Activated naive CD8-positive, alpha-beta T cell treated with anti-CD3 and anti-CD28 coated beads for 36 hours (primary cell): ENCODE measurements at places on chromosomes 6 and 20. TPM values are rescaled to one million over a fixed set of nuclear protein-coding genes. Genes with fewer than 3 reads are reported as not detected.

GRCh38 chr6:21144928-21145327 is 448.6 kb upstream of the SOX4 start:
- H3K4me1 ChIP-seq: no peaks in the 10 kb centered on the region
- DNase-seq: no peak
- no peak overlapping the region for H3K4me3 ChIP-seq

GRCh38 chr6:148231572-148231971 is 111.1 kb upstream of the SASH1 start:
- no peaks in the 10 kb centered on the region for H3K36me3 ChIP-seq
- no peak overlapping the region for H3K27ac ChIP-seq
- H3K27me3 ChIP-seq: peaks cover 26% of the 10 kb centered on the region
- DNase-seq: no peak

Gene HTR1B
- not detected for total RNA-seq

DNA sequence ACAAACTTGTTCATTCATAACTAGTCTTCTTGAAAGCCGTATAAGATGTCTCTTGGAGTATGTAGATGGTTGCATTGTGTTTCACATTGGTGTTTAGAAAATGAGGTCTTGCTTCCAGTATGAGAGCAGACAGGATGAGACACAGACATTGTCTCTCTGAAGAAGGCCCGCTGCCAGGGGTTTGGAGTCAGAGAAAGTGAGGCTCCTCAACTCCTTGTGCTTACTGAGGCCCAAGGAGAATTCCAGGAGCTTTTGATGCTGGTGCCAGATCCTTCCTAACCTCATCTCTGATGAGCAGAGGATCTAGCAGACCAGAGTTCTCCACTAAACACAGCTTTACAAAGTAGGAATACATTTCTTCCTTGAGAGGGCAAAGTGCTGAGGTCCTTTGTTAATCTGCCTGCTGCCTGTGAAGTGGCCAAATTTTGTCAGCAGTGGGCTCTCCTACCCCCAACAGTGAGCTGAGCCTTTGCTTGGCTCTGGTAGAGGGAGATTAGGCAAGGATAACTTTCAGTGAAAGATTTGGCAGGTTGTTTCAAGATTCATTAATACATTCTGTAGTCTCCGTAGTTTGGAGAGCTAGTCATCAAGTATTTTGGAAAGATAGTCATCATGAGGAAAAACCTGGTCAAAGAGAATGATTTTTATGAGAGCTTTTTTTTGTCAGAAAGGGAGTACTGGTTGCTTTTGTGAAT is 9.7 kb downstream of the MAPRE1 start:
- H3K36me3 ChIP-seq: peaks cover 52% of the 10 kb centered on the region
- peaks cover 51% of the 10 kb centered on the region for H3K4me1 ChIP-seq
- DNase-seq: no peak
- peak overlapping the region; percentile 29 for H3K27ac ChIP-seq

DNA sequence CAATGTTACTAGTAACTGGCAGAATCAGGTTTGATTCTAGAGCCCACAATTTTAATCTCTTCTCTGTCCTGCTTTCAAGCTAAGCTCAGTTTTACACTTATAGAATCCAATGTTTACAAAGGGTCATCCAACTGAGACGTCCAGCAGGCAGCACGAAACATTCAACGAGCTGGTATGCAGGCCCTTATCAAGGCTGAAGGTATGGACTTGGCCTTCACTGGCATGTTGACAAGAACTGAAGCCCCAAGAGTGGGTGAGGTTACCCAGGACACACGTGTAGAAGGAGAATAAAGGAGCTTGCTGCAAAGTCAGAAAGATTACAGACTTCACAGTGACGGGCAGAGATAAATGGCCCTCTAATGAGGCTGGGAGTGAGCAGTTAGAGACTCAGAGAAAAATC is 187.4 kb downstream of the KIF16B start:
- peaks cover 7% of the 10 kb centered on the region for H3K36me3 ChIP-seq
- no peaks in the 10 kb centered on the region for H3K4me1 ChIP-seq
- no peak overlapping the region for H3K4me3 ChIP-seq
- H3K27me3 ChIP-seq: no peaks in the 10 kb centered on the region

GRCh38 chr6:23272536-23272935 is 703.2 kb downstream of the HDGFL1 start:
- no peak for DNase-seq
- no peaks in the 10 kb centered on the region for H3K4me1 ChIP-seq
- H3K27me3 ChIP-seq: no peaks in the 10 kb centered on the region
- H3K36me3 ChIP-seq: no peaks in the 10 kb centered on the region
- H3K27ac ChIP-seq: no peak overlapping the region
- H3K4me3 ChIP-seq: no peak overlapping the region
